ENCODE measurements at places on chromosomes 4 and X.

DNA sequence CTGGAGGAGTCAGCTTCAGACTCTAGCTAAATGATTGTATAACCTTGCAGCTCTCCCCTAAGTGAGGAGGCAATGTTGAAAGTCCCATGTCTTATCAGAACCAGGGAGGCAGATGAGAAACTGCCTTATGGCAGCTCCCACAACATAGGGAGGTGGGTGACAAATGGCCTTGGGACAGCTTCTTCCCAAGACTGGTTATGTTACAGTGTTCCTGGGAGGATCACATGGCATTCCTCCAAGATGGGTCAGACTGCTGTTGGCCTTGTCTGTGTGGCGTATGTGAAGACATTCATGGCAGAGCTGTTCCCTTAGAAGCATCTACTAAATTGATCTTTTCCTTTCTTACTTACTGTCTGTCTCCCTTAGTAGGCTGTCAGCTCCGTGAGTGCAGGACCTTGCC lies 42.0 kb downstream of the HPRT1 start:
- no peak for DNase-seq

- DNase-seq: no peak
These were observed 222.1 kb downstream of the LDB2 start for GRCh38 chr4:16676230-16676770.

- DNase-seq: no peak
These were observed 90.3 kb downstream of the DHRSX start for GRCh38 chrX:2410279-2411020.

GRCh38 chrX:39736216-39737211 lies 361.2 kb downstream of the BCOR start:
- DNase-seq: no peak

DNA sequence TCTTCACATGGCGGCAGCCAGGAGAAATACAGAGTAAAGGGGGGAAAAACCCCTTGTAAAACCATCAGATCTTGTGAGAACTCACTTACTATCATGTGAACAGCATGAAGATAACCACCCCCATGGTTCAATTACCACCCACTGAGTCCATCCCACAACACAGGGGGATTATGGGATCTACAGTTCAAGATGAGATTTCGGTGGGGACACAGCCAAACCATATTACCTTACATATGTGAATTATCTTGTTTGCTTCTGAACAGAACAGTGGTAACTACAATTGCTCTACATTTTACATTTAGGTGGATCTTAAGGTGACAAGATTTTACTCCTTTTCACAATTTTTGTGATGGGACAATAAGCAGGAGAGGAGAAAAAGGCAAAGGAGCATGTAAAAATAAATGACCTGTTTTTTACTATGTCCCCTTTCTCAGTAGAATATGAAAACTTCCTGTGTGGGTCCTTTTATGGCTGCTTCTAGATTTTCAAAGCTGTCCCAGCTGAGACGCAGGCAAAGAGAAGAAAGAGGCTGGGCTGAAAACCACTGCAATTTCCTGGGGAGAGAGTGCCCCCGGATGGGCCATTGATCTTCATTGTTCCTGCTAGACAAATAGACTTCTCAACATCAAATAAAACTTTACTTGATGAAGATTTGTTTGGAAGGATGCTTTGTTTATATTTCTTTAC lies 45.9 kb upstream of the PGM2 start:
- DNase-seq: peak; percentile 63

- DNase-seq: no peak
These were observed 42.6 kb downstream of the CXCL1 start for GRCh38 chr4:73911746-73912145.

- no peak for DNase-seq
These were observed 6.7 kb downstream of the RTL8B start for GRCh38 chrX:135015523-135016245.

DNA sequence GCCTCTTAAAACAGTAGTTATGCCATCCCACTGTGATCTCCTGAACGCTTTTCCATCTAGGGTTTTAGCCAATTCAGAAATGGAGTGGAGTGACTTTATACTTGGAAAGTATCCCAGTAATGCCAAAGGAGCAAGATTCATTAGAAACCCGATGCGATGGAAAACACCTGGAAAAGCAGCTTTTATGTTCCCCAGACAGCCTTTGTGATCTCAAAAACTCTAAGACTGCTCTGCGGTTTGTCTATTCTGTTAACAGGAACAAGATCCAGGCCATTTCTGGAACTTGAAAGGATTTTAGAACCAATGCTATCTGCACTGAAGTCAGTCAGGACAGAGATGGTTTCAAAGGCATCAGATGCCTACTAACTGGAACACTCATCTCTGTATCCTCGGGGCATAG lies 145.1 kb downstream of the APBB2 start:
- DNase-seq: no peak

- DNase-seq: no peak
These were observed 162.4 kb upstream of the GYPA start for GRCh38 chr4:144302704-144303536.
